ENCODE measurements at places on chromosomes 2 and 18. TPM values are rescaled to one million over a fixed set of nuclear protein-coding genes. Genes with fewer than 3 reads are reported as not detected.

NEUROD1 gene
- polyA plus RNA-seq, result not detected

- no peak for DNase-seq
Observed at GRCh38 chr18:7561909-7562460, 5.1 kb upstream of the PTPRM start.

GRCh38 chr2:207502577-207503198 is 27.1 kb upstream of the CREB1 start:
- no peak for DNase-seq

GRCh38 chr2:200742426-200742825 is 69.3 kb upstream of the BZW1 start:
- no peak for DNase-seq

DNA sequence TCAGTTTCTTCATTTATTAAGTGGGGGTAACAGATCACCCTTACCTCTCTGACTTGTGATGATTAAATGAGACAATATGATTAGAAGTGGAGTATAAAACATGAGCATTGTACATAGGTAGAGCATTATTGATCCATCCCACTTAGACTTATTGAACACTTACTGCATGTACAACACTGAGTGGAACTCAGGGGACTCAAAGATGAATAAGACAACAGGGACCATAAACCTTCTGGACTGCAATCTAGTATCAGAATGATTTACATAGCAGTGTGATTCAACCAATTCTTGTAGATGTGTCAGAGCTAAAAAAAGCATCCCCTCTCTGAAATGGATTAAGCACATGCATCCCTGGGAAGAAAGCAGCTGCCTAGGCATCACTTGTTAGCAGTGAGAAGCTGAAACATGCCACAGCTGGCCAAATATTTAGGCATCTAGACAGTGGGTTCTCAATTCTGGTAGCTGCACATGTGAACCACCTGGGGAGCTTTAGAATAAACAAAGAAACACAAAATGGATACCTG is 111.5 kb downstream of the CYRIA start:
- DNase-seq, result no peak

- DNase-seq, result no peak
Observed at GRCh38 chr18:77054288-77054605, 78.3 kb downstream of the MBP start.

- DNase-seq, result no peak
Observed at GRCh38 chr18:37124516-37124915, 295.6 kb downstream of the KIAA1328 start.

DNA sequence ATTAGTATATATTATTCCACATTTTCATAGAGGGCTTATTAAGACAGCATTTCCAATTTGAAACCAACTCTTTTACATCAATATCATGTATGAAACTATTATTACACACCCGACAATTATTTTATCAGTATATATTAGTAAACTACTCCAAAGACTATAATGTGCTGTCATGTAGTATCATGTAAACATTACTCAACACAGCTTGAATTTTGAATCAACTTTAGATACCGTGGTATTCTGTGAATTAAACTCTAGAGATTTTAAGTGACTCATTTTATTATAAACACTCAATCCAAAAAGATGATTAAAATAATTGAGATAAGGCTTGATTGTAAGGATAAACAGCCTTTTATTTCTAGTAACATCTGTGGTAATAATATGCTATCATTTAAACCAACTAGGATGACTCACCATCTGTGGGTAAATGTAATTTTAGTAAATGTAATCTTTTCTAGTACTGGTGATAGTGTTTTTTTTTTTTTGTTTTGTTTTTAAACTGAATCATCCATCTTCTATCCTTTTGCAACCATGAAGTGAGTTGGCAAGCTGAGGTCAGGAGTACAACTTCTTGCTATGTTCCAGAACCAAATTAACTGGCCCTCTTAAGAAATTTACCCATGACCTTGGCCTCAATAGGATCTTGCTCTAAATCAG is 144.3 kb upstream of the SMAD7 start:
- peak; percentile 45 for DNase-seq

- no peak for DNase-seq
Observed at GRCh38 chr2:144489315-144489916, 30.5 kb downstream of the ZEB2 start.

DNA sequence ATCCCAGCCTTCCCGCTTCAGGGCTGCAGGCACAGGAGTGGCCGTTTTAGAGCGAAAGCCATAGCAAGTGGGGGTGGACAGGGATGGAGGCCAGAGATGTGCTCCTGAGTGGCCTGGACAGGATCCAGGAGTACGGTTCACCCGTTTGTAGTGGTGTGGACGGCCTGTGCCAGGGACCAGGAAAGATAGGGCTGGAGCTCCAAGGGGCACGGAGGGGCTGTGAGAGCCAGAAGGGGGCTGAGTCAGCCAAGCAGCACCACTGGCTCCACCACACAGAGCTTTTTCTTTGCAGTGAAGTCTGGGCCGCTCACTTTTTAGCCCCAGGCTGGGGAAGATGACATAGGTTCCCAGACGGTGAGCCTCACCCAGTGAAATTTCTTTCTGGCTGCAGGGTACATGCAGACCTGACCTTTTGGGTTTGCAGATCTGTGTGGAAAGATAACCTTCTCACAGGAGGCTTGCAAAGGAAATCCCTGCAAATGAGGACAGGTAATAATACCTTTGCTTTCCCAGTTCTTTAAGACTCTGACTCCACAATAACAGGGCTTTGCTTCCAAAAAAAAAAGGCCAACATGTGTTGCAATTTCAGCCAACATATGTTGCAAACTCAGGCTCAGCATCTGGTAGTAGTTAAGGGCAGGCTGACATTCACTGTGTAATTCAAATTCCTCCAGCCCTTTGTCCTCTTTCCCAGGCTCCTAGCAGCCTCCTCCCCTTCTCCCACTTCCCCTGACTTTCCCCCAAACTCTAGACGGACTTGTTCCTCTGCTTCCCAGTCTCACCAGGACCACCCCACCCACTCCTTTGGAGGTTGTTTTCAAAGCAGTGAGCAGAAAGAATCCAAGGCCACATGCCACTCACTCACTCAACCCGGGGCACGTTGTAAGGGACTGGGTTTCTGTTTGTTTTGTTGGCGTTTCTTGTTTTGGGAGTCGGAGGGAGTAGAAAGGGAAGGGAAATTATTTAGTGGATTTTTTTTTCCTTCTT is 20.3 kb upstream of the LAPTM4A start:
- peak; percentile 97 for DNase-seq

GRCh38 chr18:58866066-58866772 is 1.5 kb downstream of the ZNF532 start:
- DNase-seq, result no peak

GRCh38 chr2:98212092-98213000 is 125.4 kb downstream of the VWA3B start:
- no peak for DNase-seq

- DNase-seq, result peak; percentile 82
Observed at GRCh38 chr18:49052891-49053644, 102.3 kb upstream of the SMAD7 start.

DNA sequence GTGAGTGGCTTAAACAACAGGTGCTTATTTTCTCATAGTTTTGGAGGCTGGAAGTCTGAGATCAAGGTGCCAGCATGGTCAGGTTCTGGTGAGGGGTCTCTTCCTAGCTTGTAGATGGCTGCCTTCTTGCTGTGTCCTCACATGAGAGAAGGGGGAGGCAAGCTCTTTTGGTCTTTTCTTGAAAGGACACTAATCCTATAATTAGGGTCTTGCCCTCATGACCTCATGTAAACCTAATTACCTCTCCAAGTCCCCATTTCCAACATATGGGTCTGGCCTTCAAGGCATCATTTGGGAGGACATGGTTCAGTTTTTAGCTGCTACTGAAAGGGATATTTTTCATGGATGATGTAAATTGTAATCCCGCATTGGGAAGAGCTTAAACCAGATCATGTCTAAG is 18.0 kb downstream of the RBM44 start:
- DNase-seq, result no peak

Data from AG04450 (cell line).